Daoy (cell line): ENCODE measurements at places on chromosomes 2 and 18.

GRCh38 chr18:27685807-27686412 is 491.0 kb downstream of the CDH2 start:
- peak; percentile 26 for DNase-seq

DNA sequence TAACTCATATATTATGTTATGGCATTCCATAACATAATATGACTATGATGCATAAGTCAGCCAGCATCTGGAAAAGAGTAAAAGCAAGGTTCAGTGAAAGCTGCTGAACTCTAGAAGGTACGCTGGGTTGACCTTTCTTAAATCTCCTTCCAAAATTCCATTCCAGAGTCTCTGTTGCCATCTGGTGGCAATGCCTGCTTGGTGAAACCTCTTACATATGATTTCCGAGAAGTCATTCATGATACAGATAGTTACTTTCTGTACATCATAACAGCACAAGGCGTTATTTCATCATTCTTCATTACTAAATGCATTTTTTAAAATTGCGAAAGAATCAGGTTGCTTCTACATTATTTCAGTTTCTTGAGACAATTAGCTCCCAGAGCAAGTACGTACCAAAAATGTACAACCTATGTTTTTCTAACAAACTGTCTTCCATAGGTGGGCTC is 7.0 kb upstream of the EPG5 start:
- DNase-seq, result peak; percentile 57

GRCh38 chr18:58805467-58806187 is 59.0 kb upstream of the ZNF532 start:
- peak; percentile 21 for DNase-seq

DNA sequence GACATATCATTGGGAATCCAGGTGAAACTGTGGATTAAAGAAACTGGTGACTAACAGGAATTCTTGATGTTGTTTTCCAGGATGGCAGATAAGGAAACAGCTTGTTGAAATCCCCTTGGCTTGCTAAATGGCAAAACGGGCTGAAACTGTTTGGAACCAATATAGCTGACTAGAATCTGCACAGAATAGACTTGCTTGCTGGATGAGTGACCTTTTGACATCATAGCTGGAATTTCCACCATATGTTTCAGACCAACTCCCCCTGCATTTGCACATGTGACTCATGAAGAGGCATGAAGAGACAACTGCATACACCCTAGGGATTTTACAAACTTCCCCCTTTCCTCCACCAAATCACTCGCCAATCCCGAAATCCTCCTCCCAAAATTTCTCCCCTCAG is 87.7 kb upstream of the LYPD1 start:
- DNase-seq, result peak; percentile 55

DNA sequence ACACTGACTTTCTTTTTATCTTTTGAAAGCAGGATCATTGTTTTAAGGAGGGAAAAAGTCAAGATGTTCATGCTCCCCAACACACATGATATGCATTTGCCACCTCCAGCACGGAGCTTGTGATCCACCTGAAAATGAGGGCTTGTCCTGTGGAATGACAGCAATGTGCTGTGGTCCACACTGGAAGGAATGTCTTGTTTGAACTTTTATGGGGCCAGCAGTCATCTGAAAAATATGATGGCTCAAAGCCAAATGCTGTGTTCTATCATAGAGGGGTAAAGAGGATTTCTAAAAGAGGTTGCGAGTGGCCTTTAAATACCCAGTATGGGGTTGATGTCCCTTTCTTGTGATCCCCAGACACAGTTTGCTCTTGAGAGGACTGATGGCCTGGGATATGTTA is 226.5 kb upstream of the SPRED2 start:
- DNase-seq, result peak; percentile 30

DNA sequence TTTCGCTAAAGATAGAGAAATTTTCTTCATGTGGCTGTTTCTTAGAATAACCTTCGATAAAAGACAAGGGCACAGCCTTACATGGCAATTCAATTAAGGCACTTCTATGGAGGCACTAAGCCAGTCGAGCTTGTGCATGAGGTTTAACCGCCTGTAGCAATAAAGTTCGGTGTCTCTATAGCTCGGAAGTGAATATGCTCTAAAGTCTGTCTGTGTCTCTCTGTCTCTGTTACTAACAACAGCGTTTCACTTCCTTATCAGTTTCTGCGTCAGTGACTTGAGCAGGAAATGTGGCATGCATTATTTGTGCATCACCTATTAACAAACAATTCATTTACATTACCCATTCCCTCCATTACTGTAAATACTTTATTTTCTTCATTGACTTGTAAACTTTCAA is 365.1 kb upstream of the NETO1 start:
- DNase-seq, result peak; percentile 12

DNA sequence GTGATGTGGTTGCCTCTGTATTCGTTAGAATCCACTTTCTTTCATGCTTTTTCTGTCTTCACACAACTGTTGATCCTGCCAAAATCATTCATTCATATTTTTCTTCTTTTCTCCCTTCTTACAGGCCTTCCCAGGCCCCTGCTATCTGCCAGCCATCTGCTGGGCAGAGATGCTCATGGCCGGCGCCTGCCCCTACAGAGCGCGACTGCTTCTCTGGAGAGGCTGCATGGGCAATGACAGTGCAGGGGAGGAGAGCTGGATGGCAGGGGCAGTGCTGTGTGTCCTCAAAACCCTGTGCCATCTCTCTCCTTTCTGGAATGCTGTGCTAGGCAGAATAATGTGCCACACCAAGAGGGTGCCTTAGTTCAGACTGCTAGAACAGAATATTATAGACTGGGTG is 125.2 kb downstream of the INHBB start:
- no peak for DNase-seq
